Stimulated activated CD4-positive, alpha-beta T cell treated with anti-CD3 and anti-CD28 coated beads, Interleukin-1b, Interleukin-23, amount 100 ng/mL, for 1 hour (primary cell): ENCODE measurements at places on chromosomes 7 and 10.

DNA sequence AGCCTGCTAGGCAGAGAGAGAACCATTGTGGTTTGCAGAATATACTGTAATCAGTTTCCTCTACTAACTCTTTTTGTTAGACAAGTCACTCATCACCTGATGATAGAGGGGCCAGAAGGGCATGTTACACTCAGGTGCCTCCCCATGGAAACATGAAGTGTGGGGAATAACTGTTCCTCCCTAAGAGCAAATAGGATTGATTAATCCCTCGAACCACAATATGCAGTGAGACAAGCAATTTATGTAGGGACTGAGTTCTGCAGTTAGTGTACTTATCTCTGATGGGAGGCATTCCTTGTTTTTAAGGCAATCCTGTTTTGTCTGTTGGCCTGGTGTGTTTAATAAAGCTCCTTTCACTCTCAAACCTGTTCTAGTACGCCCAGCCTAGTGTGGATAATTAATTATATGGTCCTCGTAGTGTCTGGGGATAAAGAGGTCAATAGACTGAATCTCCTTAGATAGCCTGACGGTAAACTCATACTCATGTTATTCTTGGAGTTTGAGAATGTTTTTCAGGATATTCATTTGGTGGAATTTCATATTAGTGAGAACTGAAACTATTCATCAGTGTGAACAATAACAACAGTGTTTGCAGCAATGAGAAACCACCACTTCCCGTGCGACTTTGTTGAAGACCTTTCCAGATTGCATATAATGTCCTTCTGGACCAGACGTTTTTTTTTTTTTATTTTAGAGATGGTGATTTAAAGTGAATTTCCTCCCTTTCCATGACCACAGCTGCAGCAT is 344.8 kb upstream of the FZD8 start:
- DNase-seq, result no peak

- no peak for DNase-seq
These were observed 52.2 kb downstream of the GPR158 start for GRCh38 chr10:25226775-25227682.

GRCh38 chr10:42975558-42976340 is 101.1 kb upstream of the RET start:
- DNase-seq, result no peak

- no peak for DNase-seq
These were observed 501.6 kb downstream of the TCERG1L start for GRCh38 chr10:130809761-130810515.

DNA sequence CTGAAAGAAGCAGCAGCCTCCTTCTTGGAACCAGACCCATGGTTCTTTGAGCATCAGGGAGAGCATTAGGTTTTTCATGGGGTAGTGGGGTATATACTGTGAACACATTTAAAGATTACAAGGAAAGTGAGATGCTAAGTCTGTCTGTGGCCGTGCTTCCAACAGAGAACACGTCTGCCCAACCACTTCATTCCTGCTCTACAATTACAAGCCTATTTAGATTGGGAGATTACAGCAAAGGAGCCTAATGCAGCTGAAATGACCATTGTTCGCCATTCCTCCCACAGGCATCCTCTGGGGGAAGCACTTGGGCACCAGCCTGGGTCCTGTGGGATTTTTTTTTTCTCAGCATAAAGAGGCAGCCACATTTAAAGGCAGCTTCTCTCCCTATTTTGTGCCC is 536.4 kb downstream of the XPNPEP1 start:
- no peak for DNase-seq

DNA sequence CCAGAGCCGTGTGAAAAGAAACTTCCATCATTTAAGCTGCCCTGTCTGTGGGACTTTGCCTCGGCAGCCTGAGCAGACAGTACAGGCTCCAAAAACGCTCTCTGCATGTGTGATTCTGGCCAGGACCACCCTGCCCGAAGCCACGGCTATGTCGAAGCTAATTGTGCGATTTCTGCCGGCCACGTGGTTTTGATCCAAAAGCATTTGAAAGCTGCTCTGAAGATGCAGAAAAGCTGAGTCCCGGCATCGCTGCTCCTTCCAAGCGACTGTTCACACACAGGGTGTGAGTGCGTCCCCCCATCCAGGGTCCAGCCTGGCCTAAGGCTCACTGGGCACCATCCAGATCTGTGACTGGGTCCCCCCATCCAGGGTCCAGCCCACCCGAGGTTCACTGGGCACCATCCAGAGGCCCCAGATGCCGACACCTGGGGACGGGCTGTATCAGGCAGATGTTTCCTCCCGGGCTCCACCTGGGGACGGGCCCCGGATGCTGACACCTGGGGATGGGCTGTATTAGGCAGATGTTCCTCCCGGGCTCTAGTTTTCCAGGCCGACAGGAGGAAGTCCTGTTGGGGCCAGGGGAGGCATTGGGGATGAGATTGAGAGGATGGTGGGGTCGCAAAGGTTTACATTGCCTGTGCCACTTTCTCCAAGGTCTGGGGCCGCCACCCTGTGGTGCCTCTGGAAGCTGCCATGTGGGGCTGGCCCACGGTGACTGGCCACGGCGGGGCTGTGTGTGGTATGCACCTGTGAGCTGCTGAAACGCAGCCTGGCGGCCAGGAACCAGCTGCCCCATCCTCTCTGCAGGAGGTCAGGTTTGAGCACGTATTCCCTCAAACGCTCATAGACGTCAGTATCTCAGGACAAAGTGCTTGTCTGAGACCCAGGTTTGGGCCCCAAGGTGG is 527.4 kb downstream of the DNAJB6 start:
- DNase-seq, result no peak

DNA sequence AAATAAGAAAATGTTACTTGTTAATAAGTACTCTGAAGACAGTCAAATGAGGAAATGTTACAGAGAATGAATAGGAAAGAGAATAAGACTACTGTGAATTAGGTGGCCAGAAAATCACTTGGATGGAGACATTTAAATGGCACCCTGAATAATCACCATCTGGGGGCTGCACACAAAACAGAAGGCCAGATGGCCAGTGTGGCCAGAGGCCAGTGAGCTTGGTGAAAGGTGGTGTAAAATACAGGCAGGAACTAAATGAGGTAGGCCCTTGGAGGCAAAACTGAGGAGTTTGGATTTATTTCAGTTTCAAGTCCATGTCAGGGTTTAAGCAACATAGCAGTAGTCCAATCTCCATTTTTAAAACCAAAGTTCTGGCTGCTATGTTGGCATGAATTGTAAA is 126.7 kb downstream of the TSPAN12 start:
- no peak for DNase-seq

- no peak for DNase-seq
These were observed 361.8 kb downstream of the GATA3 start for GRCh38 chr10:8416192-8416701.

DNA sequence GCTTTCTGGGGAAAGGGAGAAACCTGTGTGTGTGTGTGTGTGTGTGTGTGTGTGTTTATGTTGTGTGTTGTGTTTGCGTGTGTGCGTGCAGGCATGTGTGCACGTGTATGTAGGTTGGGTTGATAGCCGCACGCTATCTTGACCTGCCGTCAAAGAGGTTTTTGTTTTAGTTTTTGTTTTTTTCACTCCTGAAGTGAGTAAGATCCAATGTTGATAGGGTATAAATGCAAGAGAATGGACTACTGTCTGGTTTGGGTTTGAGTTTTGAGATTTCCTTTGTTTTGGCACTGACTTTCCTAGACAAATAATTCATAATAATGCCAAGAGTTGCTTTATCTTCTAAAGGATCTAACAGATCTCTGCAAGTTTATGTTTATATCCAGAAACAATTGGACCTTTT is 27.8 kb downstream of the POU6F2 start:
- no peak for DNase-seq

DNA sequence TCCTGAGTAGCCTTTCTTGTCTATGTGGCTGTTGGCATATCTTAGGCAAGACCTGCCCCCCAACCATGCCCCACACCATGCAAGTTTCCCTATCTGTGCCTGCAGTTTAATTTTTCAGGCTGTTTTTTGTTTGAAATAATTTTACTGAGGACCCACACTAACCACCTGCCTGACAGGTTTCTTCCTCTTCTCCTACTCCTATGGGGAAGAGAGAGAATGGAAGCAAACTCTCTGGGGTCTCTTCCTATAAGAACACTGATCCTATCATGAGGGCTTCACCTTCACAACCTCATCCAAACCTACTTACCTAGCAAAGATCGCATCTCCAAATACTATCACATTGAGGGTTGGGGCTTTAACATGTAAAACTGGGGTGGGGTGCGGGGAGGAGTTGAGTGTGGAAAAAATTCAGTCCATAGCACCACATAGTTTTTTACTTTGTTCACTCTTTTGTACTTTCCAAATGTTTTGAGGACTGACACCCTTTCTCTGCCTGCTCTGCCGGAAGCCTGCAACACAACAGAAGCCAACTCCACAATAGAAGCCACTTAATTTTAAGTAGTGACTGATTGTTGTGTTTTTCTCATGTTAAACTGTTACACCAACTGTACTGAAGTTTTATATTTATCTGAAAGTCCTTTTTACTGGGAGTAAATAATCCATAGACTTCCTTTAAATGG is 67.2 kb upstream of the CSTF2T start:
- no peak for DNase-seq

GRCh38 chr10:91653219-91653870 is 20.5 kb upstream of the PPP1R3C start:
- DNase-seq, result no peak

- DNase-seq, result no peak
These were observed 179.9 kb downstream of the PTPRN2 start for GRCh38 chr7:158407581-158408317.

DNA sequence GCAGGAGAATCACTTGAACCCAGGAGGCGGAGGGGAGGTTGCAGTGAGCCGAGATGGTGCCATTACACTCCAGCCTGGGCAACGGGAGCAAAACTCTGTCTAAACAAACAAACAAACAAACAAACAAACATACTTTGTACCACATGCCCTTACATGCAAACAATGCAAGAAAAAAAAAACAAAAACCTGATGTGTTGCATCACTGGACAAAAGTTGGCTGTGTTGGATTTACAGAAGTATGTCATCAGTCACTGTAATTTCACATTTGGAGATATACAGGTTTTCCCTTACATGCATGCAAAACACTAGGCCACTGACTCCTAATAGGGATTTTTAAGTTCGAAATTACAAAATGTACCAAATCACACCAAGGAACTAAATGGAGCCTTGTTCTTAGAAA is 138.5 kb downstream of the SRPK2 start:
- DNase-seq, result no peak

- no peak for DNase-seq
These were observed 62.8 kb upstream of the ADGRA1 start for GRCh38 chr10:133024704-133025557.

DNA sequence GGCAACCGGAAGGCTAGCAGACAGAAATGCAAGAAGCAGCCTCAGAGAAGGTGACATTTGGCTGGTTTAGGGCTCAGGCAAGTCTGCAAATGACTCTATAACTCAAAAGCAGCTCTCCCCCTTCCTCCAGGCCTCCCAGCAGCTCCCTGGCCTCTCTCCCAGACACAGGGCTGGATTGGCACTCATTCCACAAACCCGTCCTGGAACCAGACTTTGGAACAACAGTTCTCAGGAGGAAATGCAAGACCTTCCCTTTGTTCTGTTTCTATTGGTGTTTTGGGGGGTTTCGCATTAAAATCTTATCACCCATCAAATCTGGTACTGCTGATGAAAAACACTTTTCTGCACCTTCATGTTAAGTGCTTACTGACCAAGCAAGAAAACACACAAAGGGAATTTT is 40.3 kb upstream of the EFCAB10 start:
- no peak for DNase-seq

DNA sequence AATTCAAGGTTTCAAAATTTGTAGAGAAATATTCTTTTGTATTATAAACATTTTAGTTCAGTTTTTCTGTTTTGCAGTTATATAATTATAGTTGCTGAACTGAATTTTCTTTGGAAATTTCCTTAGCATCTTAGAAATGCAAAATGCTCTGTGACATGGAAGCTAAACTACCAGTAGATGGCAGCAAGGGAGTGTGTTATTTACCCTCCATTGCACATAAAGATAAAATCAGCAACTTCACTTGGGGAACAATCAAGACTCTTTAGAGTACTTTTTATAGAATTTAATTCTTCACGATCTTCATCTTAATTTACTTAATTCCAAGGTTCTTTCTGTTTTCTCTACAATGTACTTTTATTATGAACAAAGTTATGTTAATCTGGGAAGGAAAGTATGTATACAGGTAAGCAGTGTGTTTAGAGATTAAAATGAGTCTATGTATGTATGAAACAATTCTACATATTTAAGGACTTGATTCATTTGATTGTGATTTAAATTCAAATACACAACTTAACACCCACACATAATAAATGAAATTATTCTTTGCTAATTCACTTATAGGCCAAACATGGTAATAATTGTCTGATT is 404.2 kb downstream of the THSD7A start:
- DNase-seq, result no peak

GRCh38 chr7:133431134-133431724 is 178.4 kb downstream of the EXOC4 start:
- no peak for DNase-seq

- DNase-seq, result no peak
These were observed 163.9 kb downstream of the JCAD start for GRCh38 chr10:29895456-29895855.

DNA sequence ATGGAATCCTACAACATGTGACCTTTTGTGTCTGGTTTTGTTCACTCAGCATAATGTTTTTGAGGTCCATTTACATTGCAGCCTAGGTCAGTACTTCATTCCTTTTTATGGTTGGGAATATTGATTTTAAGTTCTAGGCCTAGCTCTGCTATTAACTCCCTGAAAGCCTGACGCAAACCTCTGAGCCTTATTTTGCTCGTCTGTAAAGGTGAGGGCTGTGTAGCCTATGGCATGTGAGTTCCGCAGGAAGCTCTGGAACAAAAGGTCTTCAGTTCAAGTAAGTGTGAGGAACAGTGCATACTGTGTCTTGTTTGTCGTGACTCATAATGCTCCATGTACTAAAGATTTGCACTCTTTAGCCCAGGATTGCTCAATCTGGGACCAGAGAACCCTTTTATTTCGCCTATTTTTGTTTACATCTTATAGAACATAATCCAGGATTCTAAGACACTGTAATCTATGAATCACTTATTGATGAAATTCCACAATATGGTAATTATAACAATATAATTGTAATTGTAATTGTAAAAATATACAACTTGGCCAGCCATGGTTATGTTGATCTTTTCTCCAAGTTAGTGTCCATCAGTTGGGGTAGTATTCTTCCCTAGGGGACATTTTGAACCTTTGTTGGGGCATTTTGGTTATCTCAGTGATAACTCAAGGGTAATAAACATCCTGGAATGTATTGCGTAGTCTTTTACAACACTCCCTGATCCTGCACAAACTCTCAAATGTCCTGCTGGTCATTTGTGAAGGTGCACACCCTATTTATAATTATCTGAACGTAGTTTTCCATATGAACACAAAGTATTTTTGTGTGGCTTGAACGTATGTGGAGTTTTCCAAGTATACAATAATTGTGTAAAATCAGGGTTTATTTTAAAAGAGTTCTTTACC is 184.7 kb downstream of the VTI1A start:
- no peak for DNase-seq

DNA sequence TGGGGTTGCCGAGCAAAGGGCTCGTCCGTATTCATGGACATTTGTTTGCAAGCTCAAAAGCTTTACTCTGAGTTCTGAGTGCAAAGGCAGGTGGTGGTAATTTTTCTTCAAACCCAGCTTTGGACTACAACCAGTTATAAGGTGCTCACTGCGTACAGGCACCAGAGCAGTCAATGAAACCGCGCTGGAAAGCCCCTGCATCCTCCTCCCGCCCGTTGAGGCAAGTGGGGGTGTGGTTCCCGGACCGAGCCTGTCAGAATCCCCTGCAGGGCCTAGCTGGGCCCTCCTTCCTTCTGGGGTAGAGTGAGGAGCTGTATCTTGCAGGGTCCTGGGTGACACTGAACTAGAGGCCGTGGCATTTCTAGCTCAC is 22.3 kb downstream of the AMZ1 start:
- no peak for DNase-seq
